ENCODE measurements at places on chromosomes 11 and 22.
A peak's percentile ranks its signal among the peaks of the same experiment; 100 is the strongest.

- peak; percentile 78 for DNase-seq
These were observed 579 bp upstream of the RASD2 start for GRCh38 chr22:35539910-35540594.

DNA sequence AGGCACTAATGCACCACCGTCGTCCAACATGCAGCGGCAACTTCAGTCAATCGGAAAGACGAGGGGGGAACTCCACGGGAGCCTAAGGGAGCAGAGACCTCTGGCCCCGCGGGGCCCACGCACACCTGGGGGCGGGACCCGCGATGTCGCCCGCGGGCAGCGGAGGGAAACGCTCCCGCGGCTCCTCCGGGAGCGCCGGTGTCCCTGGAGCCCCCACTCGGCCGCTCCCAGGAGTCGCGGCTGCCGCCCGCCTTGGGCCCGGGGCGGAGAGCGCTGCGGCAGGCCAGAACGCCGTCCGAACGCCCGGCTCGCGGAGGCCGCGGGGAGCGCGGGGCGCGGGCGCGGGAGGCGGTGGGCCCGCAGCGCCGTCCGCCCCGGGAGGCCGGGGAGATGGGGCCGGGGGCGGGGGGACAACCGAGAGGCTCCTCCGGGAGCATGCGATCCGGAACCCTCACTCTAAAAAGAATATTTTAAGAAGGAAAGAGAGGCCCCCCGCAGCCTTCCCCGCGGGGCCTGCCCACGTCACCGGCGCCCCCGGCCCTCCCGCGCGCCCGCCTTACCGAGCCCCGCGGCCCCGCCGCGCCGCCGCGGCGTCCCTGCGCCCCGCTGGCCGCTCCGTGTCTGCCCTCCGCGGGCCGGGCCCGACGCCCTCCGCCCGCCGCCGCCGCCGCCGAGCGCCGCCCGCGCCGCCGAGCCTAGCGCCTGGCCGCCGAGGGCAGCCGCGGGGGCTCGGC lies 86.6 kb upstream of the ARHGAP32 start:
- DNase-seq = peak; percentile 28

DNA sequence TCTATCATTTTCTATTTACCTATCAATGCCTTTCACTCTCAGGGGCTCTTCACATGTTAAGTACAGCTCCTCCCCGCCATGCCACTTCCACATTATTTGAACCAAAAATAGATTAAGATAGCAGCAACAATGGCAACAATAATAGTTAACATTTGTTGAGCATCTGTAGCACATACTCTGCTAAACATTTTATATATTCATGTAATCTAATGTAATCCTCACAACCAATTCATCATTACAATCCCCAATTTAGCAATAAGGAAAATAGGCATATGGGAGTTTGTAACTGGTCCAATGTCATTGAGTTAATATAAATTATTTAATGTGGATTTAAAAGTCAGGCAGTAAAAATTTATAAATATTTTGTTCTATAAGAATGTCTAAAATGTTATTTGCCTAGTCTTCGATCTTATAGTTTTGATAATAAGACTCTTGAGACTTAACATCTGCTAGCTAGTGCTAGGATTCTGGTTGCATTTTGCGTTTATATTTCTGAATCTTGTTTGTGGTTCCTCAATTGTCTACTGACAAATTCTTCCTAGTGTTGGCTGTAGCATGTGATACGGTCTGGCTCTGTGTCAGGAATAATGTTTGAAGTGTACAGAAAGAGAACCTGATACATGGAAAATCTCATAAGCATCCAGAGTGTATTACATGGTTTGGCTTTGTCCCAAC lies 621.5 kb upstream of the LUZP2 start:
- no peak for DNase-seq

GRCh38 chr11:124961972-124962609 lies 8.1 kb downstream of the CCDC15 start:
- no peak for DNase-seq

DNA sequence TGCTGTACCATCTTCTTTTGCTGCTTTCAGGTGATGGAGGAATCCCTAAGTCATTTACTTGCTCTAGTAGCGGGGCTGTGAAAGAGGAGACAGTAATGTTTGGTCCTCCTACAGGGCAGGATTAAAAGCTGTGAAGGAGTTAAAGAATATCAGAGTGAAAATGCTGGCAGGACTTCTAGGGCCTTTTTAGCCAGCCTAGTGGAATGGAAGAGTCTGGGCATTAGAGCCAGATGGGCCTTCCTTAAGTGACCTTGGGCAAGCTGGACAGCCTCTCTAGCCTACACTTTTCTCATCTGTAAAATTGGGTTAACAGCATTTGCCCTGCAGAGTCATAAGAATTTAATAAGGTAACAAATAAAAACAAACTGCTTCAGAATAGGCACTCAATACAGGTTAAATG lies 114.7 kb downstream of the RBFOX2 start:
- no peak for DNase-seq

- no peak for DNase-seq
These were observed 857.9 kb downstream of the TBC1D22A start for GRCh38 chr22:47620391-47620790.

- DNase-seq = no peak
These were observed 27.5 kb upstream of the CABP7 start for GRCh38 chr22:29692327-29692640.

- DNase-seq = no peak
These were observed 13.7 kb upstream of the THY1 start for GRCh38 chr11:119436711-119437110.

DNA sequence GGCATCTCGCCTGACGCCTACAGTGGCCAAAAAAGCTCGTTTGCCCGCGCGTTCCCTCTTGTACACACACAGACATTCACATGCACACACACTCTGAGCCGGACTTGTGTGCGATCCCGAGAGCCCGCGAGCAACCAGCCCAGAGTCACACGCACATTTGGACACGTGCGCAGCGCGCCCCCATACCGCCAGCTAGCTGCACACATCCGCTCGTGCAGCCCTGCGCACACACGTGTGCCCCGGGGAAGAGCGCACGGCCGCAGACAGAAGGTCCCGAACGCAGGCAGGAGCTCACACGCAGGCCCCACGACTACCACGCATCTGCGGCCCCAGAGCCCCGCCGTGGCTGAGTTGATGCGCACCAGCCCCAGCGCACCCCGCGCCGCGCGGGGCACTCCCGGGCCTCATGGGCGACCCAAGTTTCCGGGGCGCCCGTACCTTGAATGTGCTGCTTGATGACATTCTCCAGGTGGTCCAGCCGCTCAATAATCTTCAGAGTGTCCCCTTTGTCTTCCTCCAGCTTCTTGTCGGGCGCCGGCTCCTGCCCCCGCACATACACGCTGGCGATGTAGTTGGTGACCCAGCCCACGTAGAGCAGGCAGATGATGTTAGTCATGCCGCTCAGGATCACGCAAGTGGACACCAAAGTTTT lies 758 bp downstream of the GALNT18 start:
- peak; percentile 58 for DNase-seq

GRCh38 chr11:131246663-131247062 lies 123.8 kb upstream of the NTM start:
- peak; percentile 21 for DNase-seq

- DNase-seq = no peak
These were observed 8.9 kb upstream of the MUC15 start for GRCh38 chr11:26580929-26581328.

DNA sequence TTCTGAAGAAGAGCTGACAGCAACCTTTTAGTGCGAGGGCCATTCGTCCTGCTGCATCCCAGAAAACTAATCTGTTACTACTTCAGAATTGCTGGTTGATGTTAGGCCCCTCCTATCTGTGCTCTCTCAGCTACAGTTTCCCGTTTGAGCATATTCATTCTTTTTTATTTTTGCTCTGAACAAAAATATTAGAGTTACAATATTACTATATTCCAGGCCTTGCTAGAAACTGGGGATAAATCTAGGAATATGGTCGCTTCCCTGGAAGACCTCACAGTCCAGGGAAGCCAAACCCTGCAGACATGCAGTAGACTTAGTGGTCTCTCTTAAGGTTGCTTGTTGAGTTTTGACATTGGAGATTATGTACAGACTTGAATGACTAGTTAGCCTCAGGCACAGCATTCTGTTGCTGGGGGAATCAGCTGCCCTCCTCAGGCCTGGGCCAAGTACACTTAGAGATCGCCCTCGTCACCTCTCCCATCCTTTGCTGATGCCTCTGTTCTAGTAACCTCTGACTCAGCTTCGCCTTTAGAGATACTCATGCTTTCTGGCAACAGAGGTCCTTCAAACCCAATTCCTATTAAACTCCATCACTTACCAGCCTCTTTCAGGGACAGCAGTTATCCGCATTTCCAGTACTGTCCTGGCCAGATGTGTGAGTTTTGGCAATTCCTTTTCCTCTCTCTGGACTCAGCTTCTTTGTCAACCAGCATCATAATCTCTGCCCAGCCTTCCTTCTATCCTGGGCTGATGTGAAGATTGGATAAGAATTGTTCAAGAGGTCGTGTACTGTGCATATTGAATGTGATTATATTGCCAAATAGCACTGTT lies 698 bp upstream of the ANAPC15 start:
- DNase-seq = no peak

DNA sequence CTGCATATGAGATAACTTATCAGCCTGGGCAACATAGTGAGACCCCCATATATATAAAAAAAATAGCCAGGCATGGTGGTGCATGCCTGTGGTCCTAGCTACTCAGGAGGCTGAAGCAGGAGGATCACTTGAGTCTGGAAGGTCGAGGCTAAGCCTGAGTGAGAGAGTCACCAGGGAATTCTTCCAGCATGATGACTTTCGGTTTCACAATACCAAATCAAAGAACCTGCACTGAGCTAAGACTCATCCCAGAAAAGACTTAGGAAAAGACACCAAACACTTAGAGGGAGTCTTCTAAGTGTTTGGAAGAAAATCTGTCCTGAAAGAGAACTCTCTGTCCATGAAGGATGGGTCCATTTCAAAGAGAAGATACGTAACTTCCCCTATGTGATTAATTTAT lies 12.7 kb downstream of the STK33 start:
- DNase-seq = no peak
